ENCODE measurements at places on chromosomes 1 and 21.

GRCh38 chr1:31013187-31013864 lies 52.2 kb downstream of the PUM1 start:
- DNase-seq = no peak

DNA sequence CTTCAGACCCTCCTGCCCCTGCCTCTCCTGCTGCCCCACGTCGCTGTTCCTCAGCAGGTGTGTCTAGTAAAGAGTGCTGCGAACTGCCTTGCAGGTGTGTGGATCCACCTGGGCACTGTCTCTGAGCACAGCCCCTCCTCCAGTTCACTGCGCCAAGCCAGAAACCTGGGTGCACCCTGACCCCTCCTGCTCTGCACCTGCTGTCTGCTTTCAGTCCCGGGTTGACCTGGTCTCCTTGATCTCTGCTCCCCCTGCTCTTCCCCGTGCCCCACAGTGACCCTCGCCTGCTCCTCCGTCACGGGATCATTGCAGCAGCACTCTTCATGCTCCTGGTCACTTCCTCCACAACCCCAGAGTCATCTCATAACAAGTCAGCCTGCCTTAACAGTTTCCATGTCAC lies 6.5 kb downstream of the A3GALT2 start:
- DNase-seq = no peak

- DNase-seq = peak; percentile 67
These were observed 10.6 kb downstream of the FCMR start for GRCh38 chr1:206911064-206911663.

DNA sequence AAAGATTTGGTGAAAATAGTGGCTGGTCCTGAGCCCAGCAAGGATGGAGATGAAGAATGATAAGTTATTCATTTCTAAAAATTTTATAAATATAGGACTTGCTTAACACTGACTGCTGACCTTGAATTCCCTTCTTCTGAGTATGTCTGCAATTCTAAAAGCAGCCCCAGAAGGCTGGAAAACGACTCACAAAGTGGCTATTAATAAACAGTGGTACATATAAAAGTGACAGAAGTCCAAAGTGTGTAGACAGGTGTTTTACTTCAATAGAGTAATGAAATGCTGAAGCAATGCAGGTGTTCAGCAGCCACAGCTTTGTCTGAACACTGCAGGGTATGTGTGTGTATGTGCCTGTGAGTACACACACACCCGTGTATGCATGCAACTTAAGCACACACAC lies 219.0 kb upstream of the NRIP1 start:
- no peak for DNase-seq

DNA sequence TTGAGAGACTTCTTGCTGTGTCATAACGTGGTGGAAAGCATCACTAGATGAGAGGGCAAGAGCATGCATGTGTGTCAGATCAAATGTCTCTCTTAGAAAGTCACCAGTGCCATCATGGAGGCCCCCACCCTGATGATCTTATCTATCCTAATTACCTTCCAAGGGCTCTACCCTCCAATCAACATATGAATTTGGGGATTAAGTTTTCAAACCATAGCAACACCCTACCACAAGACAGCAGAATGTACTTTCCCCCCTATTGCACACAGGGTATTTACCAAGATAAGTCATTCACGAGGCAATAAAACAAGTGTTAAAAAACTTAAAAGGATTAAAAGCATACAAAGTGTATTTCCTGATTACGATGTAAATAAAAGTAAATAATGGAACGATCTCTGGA lies 515.6 kb downstream of the LMO4 start:
- no peak for DNase-seq

GRCh38 chr1:248847956-248848561 lies 10.0 kb downstream of the ZNF672 start:
- DNase-seq = no peak

DNA sequence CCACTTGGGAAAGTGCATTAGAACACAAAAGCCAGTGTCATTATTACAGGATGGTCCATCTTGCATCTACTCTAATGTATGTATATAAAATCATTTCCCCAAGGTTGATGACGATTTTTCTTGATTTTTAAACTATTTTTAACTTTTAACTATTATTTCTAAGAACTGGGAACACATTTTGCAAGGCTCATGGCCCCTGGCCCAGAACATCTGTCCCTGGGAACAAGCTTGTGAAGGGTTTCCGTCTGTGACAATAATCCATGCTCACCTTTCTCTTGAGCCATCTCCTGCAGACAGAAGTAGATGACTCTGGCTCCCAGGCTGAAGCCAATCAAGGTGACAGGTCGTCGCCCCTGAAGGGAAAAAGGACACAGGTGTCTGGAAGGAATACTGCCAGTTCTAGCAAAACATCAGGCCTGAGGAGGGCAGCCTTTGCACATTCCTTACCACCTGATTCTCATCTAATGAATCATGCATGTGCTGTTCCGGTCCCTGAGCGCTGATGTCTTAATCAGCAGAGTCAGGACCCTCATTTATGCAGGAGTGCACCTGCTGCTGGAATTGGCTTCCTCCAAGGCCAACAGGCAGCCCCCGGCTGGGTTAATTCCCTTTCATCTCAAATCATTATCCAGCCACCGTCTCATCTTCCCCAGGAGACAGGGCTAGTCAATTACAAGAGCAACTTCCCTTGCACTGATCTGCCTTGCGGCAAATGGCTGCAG lies 62.5 kb downstream of the TMCO4 start:
- peak; percentile 17 for DNase-seq

DNA sequence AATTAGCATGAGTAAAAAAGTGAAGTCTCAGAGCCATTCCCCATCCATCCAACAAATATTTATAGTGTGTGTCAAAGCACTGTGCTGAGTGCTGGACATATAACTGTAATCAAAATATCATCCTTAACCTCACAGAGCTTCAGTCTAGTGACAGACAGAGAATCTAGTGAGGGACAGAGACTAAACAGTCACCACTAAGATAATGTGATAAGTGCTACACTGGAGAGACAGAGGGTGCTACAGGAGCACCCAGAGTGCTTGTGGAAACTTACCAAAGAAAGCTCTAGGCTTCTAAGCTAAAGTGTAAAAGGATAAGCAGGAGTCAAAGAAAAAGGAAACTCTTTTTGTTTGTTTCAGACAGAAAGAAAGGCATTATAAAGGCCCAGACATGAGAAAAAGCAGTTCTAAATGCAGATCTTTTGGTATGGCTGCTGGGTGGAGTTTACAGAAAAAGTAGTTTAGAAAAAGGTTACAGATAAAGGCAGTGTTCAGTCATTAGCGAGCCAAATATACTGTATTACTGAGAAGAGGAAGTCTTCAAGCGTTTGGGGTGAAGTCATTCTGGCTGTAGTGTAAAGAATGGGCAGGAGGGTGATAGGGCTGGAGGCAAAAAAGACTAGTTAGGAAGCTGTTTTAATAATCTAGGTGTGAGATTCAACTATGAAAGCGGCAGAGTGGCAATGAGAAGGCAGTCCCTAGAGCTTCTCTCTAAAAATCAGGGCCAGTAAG lies 83.8 kb downstream of the SCMH1 start:
- DNase-seq = no peak

DNA sequence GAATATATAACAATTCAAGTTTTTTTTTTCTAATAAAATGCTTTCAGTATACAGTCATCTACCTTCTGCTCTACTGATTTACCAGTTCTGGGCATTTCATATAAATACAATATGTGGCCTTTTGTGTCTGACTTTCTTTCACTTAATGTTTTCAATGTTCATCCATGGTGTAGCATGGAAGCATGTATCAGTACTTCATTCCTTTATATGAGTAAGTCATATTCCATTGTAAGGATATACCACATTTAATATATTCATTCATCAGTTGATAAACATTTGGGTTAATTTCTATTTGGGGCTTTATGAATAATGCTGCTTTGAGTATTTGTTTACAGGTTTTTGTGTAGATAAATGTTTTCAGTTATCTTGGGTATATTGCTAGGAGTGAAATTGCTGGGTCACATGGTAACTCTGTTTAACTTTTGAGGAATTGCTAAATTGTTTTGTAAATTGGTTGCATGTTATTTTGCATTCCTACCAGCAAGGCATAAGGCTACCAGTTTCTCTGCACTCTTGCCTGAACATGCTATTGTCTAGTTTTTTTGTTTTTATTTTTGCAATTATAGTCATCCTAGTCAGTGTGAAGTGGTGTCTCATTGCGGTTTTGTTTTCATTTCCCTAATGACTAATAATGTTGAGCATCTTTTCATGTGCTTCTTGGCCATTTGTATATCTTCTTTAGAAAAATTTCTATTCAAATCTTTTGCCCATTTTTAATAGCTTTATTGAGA lies 206.1 kb downstream of the TM2D1 start:
- DNase-seq = no peak

DNA sequence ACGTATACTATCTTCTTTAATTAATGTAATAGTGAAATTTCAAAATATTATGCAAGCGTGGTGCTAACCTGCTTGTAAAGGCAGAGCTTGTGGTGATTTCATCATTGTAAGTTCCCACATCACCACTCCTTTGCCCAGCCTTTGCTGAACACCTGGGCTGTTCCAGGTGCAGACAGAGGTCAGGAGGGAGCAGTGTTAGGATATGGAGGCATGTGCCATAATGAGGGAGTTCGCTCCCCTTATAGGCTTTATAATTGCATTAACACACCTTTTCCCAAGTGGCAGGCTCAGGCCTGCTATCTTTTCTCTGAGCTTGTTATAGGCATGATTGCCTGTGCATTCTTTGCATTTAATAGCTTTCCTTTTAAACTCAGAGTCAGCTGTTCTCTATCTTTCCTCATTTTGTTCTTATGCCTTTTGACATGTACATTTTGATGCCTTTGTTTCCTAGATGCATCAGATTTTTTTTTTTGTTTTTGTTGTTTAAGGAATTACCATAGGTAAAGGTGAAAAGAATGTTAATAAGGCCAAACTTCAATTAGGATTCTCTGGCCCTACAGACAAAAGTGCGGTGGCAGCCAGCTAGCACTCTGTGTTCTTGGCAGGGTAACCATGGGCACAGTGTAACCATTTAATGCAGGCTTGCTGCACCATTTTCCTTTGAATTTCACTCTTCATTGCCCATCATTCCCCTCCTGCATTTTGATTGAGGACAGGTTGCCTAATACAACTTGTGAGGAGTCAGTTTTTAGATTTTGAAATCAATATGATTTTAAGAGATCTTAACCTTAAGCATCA lies 12.6 kb downstream of the NPL start:
- DNase-seq = no peak

GRCh38 chr1:48671578-48671977 lies 105.1 kb downstream of the BEND5 start:
- DNase-seq = no peak

- DNase-seq = no peak
These were observed 1.2 kb upstream of the LHX8 start for GRCh38 chr1:75132812-75133619.

DNA sequence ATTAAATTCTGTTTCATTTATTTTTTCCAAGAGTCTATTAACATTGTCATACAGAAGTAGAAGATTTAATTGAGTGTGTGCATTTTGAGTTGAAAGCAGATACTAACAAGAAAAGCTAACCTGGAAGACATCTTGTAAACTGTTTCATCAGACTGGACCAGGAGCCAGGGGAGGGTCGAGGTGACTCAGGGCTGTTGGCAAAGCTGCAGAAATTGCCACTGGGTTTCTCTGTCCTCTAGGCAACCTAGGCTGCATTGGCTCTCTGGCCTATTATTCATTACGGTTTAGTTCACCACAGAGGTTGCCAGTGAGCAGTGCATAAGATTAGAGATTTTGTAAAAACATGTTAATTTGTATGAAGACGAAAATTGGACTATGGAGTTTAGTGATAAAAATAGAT lies 27.5 kb downstream of the ERG start:
- DNase-seq = peak; percentile 45

All from fibroblast of skin of scalp (primary cell).